ENCODE measurements at places on chromosomes 11 and 22.

DNA sequence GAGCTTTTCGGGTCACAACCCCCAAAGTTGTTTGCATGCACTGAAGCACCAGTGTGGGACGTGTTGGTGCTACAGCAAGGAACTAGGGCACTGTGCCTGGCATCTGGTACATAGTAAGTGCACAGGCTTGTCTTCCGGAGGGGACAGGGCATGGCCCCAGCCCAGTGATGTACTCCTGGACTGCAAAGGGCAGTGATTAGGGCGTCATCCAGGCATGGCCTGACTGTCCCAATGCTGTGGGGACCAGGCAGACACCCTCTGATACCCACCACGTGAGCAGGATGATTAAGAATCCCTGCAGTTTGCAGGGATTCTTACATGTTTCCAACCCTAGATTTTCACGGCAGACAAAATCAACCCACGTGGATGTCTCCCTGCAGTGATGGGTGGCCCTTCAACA lies 50.0 kb upstream of the RFPL3 start:
- DNase-seq: no peak

GRCh38 chr22:39580006-39580441 lies 9.5 kb downstream of the CACNA1I start:
- DNase-seq: no peak

DNA sequence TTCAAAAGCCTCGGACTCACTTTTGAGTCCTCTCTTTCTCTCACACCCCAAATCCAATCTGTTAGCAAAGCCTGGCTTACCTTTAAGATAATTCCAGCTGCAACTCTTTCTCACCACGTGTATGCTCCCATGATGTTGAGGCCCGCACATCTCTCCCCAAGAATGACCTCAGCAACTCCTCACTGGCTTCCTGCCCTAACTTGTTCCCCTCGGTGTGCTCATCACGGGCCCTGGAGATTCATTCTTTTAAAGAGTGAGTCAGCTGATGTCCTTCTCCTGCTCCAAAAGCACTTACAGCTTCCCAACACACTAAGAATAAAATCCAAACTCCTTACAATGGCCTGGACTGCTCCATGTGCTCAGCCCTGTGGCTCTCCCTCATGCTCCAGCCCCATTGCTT lies 1041.3 kb downstream of the OPCML start:
- no peak for DNase-seq

DNA sequence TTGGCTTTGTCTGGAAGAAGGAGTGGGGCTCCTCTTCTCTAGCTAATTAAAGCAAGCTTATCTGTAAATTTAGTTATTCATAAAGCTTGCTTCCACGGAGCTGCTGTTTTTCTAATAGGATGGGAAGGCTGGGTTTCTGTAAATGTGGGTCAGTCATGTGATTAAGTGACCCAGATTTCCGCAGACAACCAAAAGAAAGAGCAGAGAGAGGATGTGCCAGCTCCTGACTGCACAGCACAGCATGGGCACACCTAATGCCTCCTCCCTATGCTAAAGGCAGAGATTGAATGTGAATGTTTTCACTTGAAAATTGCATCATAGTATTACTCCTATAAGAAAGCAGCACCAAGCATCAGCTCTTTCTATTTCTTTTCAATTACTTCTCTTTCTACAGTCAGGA lies 160.2 kb downstream of the FAT3 start:
- peak; percentile 91 for DNase-seq

DNA sequence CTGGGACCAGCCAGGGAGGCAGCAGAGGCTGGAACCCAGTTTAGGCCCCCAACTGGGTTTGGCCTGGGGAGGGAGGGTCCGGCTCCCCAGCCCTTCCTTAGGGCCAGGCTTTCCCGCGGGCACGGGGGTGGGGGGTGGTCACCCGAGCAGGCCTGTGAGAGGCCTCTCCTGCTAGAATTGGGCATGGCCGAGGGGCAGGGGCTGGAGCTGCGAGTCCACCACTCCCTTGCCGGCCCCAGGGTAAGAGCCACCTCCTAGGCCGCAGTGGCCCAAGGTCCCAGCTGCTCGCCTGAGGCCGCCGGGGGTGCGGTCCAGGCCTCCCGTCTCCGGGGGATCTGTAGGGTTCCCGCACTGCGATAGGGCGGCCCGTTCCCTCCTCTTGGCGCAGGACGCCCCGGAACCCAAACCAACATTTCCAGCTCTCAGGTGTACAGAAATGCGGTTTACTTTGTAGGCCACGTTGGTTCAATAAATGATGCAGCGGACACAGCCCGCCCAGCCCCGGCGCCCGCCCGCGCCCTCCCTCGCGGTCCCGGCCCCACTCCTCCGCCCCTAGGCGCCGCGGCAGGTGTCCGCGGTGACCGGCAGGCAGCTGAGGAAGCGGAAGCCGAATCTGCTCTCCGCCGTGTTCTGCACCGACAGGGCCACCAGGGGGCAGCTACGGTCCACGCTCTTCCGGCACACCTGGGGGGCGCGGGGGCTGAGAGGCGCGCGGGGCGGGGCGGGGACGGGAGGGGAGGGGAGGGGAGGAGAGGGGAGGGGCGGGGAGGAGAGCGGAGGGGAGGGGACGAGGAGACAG lies 5.9 kb downstream of the LMNTD2 start:
- DNase-seq: peak; percentile 88

DNA sequence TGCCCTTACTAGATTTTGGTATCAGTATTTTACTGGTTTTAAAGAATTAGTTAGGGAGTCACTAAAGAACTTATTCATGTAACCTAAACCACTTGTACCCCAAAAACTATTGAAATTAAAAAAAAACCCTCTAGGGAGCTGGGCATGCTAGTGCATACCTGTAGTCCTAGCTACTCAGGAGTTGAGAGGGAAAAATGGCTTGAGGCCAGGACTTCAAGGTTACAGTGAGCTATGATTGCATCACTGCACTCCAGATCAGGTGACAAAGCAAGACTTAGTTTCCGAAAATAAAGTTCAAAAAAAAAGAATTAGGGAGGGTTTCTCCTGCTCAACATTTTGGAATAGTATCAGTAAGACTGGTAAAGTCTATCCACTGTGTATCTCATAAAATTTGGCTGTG lies 364.4 kb upstream of the LUZP2 start:
- DNase-seq: no peak

DNA sequence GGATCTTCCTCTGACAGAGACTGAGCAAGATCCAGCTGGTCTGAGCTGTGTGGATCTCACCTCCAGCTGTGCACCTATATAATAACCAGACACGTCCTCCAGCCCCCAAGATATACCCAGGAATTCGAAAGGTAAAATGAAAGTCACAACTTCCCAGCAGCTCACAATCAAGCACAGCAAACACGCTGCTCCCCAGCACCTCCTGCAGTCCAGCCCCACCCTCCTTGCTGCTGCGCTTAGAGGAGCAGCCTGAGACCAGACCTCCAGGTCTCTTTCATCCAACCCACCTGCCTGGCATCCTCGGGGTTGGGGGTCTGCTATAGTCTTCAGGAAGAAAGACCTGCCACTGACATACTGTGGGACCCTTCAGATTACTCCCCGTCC lies 3.0 kb upstream of the APOL4 start:
- DNase-seq: no peak

GRCh38 chr22:33819743-33820142 lies 100.5 kb downstream of the LARGE1 start:
- DNase-seq: no peak

GRCh38 chr11:33669598-33670249 lies 30.9 kb downstream of the C11orf91 start:
- DNase-seq: no peak

GRCh38 chr11:69241844-69242243 lies 52.1 kb upstream of the MYEOV start:
- DNase-seq: no peak

- no peak for DNase-seq
Observed at GRCh38 chr11:123562158-123562557, 92.3 kb downstream of the SCN3B start.
